ENCODE measurements at places on chromosomes 6 and 20.
A peak's percentile ranks its signal among the peaks of the same experiment; 100 is the strongest.

DNA sequence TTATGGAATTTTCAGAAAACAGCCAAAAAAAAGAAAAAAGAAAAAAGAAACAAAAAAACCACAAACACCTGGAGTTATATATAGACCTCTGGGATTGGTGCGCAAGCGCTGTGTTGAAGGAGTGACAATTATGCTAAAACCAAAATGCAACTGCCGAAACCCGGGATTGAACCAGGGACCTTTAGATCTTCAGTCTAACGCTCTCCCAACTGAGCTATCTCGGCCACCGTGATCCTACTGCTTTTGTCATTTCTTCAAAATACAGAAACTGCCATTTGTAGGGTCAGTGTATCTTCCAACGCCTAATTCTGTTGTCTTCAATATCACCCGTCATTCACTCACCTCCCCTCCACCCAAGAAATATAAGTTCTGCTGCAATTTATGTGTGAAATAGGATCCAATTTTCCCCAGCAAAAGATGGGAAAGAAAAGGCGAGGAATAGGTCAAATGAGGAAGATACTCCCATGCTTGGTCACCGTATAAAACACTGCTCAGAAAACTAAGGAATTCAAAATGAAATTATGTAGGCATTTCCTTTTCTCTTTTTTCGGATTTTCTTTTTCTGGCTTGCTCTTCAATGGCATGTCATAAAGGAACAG, 116.0 kb downstream of the TRIM27 start:
- DNase-seq, result no peak

- no peak for DNase-seq
Observed at GRCh38 chr20:36653456-36653855, 7.5 kb upstream of the SLA2 start.

DNA sequence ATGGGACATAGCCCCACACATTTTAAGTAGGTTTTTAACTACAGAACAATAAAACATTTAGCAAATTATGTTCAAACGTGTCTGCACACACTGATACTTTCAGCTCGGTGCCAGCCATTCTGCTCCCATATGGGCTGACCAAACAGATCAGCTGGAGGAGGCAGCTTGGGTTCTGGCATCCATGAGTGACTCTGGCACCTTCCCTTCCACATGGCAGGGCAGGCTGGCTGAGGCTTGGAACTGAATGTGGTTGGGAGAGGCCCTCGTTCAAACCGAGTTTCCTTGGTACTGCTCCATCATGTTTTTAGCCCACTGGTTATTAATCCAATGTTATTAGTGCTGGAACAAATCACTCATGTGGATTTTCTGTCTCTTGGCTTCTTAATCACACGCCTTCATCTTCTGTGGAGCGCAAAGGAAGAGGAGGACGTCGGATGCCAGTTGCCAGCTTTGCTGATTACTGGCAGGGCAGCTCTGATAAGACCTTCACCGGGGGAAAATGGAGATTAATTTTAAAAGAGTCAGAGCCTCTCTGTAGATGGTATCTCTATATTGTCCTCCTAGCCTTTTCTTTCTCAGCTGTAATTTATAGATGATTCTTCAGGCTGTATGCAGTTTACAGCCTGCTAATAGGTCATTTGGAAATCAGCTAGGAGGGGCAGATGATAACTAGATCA, 93.1 kb upstream of the TIAM2 start:
- DNase-seq, result no peak

GRCh38 chr6:33840048-33840926, 36.5 kb upstream of the MLN start:
- no peak for DNase-seq

GRCh38 chr6:897528-898207, 204.7 kb upstream of the EXOC2 start:
- DNase-seq, result no peak

DNA sequence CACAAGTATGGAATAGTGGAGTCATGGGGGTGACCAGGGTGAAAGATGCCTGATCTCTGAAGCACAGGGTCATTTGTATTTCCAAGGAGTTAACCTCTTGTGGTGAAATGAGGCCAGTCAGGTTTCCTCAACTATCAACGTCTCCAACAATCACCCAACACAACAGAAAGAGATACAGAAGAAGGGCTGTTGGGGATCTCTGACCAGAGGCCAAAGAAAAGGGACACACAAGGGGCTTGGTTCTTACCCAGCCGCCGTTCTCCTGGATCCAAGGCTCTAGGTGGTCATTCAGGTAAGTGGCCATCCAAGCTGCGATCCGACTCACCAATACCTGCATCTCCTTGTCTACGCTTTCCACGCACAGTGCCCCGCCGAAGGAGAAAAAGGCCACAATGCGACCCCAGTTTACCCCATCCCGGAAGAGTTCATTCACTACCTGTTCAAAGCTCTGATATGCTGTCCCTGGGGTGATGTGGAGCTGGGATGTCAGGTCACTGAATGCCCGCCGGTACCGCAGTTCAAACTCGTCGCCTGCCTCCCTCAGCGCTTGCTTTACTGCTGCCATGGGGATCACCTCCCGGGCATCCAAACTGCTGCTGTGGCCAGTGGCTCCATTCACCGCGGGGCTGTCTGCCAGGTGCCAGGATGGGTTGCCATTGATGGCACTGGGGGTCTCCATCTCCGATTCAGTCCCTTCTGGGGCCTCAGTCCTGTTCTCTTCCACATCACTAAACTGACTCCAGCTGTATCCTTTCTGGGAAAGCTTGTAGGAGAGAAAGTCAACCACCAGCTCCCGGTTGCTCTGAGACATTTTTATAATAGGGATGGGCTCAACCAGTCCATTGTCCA, 1.0 kb downstream of the BCL2L1 start:
- no peak for DNase-seq

DNA sequence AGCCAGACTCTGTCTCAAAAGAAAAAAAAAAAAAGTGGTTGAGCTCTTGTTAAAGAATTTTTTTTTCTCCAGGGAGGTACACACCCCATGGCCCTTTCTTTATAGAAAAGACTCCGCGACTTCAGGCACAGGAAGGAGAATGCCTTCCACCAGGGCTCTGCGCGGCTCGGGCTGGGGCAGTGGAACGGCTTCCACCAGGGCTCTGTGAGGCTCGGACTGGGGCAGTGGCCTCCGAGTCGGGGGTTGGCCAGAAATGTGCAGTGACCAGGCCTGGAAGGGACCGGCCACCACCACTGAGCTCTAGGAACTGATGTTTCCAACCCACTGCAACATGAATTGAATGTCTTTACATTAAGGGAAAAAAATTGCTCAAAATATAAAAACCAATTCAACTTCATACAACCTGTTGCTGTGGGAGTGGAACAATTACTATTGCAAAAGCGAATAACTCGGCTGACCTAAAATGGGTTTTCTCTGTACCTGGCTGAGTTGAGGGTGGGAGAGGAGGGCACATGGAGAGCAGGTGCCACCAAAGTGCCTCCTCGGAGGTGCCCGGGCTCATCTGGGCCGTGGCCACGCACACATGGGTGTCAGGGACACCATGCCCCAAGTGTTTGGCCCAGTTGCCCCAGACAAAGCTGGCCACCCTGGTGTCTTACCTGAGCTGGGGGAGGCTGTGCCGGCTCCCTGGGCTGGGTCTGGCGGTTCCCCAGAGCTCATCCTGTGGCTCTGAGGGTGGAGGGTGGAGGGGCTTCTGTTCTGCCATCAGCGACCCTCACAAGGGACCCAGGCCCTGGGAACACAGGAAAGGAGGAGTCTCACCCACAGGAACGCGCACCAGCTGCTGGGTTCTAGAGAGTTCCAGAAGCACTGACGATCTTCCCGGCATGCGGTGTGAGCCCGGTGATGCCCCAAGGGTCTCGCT, 29.3 kb downstream of the SLC2A4RG start:
- DNase-seq, result no peak

DNA sequence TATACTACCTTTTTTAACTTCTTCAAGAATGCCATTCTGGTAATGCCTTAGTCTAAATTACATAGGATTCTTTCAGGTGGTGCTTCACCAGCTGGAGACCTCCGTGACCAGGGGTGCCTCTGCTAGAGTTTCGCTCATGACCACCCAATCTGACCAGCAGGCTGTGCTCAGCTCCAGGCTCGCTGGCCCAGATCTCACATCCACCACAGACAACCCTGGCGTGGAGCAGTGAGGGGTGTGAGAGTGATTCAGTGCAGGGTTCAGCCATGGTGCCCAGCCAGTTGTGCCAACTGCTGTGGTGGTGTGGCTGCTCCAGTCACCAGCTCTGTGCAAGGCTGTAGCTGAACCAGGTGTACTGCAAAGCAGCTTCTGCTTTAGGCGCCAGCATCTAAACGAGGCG, 198.6 kb downstream of the MMUT start:
- no peak for DNase-seq

DNA sequence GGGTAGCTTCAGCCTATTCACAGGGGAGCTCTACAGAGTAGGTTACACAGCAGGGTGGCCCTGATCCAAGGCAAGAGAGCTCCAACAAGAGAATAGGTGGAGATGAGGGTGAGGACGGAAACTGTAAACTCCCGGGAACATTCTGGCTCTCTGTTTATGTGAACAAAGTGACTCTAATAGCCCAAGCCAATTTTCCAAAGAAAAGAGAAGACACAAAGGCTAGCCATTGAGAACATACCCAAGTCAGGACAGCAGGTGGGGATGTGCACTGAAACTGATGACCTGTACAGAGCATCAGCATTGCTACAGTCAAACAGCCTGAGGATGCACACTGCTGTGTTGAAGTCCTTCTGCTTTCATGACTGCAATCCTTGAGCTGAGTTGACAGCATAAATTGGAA, 136.0 kb upstream of the TOP1 start:
- no peak for DNase-seq

GRCh38 chr6:109516929-109517328, 33.9 kb upstream of the ZBTB24 start:
- no peak for DNase-seq

- DNase-seq, result no peak
Observed at GRCh38 chr6:106729841-106730240, 100.5 kb downstream of the QRSL1 start.

- DNase-seq, result no peak
Observed at GRCh38 chr6:113450061-113450465, 407.1 kb upstream of the MARCKS start.

DNA sequence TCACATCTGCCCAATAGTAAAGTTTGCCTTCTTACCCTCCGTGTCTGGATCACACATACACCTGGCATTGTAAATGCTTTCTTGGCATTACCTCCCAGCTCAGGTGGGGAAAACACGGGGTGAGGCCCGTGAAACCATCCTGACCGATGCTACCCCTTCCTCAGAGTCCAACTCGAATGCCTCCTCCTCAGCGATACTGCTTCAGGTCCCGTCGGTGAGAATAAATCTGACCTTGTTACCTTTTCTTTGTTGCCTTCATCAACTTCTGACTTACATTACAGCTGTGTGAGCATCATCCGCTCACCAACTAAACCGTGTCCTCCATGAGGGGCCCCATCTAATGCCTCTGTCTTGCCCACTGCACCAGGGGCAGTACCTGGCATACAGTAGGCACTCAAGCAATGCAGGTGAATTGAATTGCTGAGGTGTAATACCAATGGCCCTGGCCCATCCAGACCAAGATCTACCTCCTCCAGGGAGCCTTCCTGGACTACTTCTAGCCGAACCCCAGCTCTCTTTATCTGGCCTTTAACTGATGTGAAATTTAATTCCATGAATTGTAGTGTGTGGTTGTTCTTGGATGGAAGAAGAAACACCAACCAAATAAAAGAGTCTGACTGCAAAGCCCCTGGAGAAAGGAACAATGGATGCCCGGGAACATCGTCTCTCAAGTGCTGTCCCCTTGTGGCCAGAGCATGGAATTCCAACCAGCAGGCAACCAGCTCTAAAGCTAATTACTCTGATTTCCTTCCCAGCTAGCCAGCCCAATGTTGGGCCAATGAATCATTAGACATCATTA, 141.5 kb downstream of the ANKRD60 start:
- DNase-seq, result peak; percentile 24

GRCh38 chr6:144710207-144710606, 425.1 kb downstream of the UTRN start:
- no peak for DNase-seq

- DNase-seq, result no peak
Observed at GRCh38 chr20:63552481-63553249, 1.3 kb upstream of the FNDC11 start.
